ENCODE measurements at places on chromosomes 13 and 19.

DNA sequence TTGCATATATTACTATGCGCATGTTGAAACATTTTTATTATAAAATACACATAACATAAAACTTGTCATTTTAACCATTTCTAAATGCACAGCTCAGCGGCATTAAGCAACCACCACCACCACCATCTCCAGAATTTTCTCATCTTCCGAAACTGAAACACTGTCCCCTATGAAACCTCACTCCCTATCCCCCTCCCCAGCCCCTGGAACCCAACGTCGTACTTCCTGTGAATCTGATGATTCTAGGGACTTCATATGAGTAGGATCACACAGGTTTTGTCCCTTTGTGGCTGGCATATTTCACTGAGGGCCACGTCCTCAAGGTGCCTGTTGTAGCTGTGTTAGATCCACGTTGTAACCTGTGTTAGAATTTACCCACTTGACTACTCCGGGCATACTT lies 716 bp upstream of the MAP2K2 start:
- no peak for DNase-seq

- peak; percentile 75 for DNase-seq
Observed at GRCh38 chr13:49454388-49455006, 10.4 kb downstream of the SETDB2 start.

DNA sequence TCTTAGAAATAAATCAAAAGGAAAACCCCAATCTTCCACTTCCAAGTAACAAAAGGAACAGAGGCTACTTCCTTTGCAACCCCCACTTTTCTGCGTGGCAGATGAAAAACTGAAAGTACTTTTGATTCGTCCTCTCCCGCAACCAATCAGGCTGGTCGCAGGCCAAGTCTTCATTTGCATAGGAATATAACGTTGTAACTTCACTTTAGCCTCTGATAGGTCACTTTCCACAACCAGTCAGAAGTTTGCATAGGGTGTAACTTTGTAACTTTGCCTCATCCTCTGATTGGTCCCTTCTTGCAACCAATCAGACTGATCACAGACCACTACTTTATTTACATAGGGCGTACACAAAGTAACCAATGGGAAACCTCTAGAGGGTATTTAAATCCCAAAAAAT lies 37.2 kb downstream of the TGDS start:
- peak; percentile 9 for DNase-seq

DNA sequence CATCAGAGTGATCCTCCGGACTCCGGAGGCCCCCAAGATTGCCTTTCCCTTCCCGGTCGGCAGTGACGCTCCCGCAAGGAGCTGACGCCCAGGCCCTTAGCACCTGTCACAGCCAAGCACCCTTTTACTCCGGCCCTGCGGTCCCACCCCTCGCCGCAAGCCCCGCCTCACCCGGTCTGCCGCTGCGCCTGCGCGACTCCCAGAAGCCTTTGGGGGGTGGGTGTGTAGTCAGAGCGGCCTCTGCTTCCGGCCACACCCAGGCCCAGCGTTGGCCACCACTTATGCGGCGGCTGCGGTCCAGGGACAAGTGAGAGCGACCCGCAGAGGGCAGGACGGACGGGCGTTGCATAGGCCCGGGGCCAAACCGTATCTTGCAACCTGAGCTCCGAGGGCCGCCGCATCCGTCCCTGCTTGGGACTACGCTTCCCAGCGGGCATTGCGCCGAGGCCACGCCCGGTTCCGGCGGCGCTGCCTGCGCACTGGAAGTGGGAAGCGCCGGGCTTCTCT lies 441 bp upstream of the ZFP28 start:
- peak; percentile 90 for DNase-seq

- peak; percentile 26 for DNase-seq
Observed at GRCh38 chr13:29550430-29550988, 45.0 kb downstream of the SLC7A1 start.

DNA sequence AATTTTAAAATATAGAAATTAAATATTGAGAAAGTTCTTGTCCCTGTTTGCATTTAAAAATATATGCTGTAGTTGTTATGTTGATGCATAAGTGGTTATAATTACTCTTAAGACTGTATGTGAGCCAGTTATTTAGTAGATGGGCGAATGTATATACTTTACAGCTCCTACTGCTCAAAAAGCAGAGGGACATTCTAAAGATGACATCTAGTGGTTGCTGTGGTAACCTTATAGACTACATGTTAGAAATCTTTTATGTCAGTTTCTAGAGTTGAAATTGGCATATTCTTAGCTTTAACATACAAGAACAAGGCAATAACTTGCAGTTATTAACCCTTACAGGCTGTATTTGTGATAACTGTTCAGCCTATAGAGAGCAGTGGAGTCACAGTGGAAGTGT lies 160.5 kb downstream of the OLFM4 start:
- no peak for DNase-seq

- DNase-seq = no peak
Observed at GRCh38 chr13:73038064-73038463, 20.7 kb upstream of the KLF5 start.

Measured in EH (cell line).